ENCODE measurements at places on chromosomes 1 and 21.
A peak's percentile ranks its signal among the peaks of the same experiment; 100 is the strongest.

DNA sequence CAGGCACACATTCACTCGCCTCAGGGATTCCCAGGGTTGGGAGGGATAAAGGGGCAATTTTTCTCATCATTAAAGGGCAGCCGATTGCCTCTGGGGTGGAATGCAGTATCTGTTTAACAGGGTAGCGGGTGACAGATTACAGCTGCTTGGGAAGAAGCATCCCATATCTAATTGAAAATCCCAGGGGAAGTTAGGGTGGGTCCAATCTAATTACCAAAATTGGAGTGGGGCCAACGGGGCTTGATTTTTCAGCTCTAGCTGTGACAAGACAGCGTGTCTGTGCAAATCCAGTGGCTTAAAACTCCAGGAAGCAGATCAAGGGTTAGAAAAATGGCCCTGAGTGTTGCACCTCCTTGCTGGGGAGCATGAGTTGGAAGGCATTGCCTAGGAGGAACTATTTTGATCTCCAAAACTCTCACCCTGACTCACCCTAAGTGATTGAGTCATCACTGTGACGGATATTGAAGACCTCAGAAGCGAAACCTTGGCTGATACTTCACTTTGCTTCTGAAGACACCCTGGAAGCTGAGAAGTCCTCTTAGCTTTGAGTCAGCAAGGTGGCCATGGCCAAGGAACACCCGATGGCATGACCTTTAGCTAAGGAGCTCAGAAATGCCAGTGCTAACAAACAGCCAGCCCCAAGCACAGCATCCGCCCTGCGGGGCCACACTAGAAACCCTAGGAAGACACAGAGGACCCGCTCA is 46.0 kb downstream of the GRHL3 start:
- no peak for DNase-seq

DNA sequence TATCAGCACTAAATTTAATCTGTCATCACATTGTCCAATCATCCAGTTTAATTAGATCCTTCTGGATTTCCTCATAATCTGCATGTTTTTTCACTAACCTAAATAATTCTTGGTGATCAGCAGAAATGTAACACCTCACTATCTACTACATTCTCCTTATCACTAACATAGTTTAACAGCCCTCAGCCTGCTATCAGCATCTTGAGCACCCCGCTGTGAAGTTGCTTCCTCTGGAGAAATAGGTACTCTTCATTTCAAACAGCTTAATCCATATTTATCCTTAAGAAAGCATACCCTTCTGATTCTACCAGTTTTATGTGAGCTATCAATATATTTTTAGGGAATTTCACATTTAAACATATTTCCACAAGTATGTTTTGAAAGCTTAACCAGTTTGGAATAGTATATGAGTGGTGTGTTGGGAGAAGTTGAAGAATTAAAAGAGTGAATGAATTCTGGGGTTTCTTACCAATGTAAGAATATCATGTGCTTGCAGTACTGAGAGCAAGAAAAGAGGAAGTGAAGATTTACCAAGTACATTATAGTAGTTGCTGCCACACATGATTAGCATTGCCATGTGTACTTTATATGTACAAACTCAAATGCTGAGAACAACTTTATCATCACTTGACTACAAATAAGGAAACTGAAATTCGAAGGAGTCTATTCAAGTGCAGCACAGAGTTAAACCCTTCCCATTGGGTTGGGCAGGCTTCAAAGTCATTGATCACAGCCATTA is 771.1 kb upstream of the ADGRL4 start:
- peak; percentile 7 for DNase-seq

DNA sequence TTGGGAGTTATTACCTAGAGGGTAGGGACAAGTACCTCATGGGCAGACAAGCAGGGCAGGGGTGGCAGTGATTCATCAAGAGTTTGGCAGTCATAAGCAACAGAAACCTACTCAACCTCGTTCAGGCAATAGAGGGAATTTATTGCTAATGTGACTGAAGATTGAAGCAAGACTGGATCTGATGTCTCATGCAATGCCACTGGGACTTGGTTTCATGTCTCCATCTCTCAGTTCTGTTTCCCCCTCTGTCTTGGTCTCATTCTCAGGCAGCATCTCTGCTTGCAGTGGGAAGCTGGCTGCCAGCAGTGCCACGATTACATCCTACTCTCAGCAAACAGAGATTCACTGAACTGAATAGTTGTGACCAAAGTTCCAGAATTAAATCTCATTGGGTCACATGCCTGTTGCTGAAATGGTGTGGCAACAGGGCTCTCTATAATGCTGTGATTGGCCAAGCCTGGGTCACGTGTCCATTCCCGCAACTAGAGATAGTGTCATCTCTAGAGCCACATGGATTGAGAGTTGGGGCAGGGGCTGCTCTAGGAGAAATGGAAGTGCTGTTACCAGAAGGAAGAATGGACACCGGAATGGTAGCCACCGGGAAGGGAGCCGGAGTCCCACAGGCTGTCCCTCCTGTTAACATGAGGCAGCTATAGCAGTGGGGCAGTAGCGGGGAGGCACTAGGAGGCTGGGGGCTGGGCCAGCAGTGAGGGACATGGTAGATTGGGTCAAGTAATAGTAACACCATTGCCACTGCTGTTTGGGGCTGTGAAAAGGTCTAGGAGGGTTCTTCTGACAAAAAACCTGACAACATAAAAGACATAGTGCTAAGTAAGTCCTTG is 3.9 kb upstream of the CDC42 start:
- DNase-seq: no peak

GRCh38 chr1:206496131-206496793 is 11.1 kb upstream of the RASSF5 start:
- DNase-seq: no peak

- no peak for DNase-seq
Measured at GRCh38 chr1:51877434-51878307, 856 bp downstream of the NRDC start.

GRCh38 chr1:6269720-6270400 is 9.0 kb upstream of the GPR153 start:
- DNase-seq: no peak

- DNase-seq: no peak
Measured at GRCh38 chr21:38948377-38949069, 142.8 kb downstream of the ETS2 start.

DNA sequence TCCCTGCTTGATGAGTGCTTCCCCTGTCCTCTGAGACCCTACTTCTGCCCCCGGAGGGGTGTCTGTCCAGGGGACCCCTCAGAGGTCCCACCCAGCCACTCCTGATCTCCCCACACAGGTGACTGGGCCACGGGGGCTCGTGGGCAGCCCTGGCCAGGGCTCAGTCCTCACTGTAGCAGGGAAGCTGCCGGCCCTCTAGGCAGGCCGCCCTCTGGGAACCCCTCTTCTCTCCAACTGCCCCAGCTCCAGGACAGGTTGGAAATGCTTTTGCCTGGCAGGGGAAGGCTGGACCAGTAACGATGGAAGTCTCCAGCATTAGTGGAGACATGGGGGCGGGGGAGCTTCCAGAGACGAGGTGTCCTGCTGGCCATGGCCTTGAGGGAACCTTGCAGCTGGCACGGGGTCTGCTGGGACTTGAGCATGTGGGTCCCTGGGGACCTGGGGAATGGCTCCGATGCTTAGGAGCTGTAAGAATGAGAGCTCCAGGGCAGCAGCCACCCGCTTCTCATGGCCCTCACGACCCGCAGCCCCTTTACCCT is 3.1 kb upstream of the FNDC10 start:
- no peak for DNase-seq

DNA sequence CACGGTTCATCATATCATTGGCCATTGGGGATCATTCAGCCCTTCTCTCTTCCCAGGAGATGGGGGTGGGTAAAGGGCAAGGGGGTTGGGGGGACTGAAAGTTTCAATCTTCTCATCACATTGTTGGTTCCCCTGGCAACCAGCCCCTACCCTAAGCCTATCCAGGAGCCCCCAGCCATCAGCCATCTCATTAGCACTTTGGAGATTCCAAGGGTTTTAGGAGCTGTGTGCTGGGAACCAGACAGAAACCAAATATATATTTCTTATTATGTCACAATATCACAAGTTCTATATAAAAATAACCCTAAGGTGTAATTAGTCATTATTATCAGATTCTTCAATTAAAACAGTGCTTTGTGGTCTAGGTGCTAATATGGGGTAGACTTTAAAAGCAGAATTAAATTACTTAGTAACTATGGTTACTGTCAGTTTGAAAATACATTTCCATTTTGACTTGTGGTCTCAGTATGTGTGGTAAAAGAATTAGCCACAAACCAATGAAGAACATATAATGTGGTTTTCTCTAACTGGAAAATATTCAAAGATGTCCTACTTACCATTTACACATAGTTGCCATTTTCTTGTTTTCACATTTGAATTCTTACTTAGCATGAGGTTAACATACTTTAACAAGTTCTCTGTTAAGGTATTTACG is 28.1 kb downstream of the IL23R start:
- no peak for DNase-seq

GRCh38 chr1:205056188-205056611 is 13.2 kb downstream of the CNTN2 start:
- no peak for DNase-seq

DNA sequence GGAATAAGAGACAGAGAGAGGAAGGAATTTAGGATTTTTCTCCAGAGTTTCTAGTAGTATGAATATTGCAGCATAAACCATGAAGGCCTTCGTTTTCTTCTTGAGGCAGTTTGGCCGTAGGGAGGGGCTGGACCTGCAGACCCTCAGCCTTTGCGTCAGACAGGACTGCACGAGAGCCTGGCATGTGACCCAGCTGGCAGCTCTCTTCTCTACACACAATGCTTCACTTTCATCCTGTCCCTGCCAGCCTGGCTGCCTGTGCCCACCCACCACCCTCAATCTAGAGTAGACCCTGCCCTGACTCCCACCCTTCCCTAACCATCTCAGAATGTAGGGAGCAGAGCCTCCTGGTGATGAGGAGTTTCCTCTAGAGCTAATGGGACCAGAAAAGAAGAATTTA is 1.6 kb downstream of the CA14 start:
- DNase-seq: no peak

- no peak for DNase-seq
Measured at GRCh38 chr1:230148126-230148652, 81.2 kb downstream of the GALNT2 start.

DNA sequence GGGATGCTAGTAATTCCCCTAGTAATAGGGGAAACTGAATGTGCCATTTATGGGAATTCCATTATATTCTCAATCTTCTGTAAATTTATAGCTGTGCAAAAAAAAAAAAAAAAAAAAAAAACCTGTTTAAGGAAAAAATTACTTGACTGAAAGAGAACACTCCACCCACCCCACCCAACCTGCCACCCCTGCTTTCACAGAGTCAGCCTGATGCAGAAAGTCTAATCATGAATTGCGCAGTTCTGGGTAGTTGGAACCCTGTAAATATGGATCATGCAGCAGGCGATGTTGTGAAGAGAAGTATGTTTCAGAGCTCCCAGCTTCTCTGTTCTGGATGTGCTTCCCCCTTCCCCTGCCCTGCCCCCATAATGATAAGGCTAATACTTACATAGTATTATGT is 19.6 kb upstream of the LAMC2 start:
- DNase-seq: no peak

DNA sequence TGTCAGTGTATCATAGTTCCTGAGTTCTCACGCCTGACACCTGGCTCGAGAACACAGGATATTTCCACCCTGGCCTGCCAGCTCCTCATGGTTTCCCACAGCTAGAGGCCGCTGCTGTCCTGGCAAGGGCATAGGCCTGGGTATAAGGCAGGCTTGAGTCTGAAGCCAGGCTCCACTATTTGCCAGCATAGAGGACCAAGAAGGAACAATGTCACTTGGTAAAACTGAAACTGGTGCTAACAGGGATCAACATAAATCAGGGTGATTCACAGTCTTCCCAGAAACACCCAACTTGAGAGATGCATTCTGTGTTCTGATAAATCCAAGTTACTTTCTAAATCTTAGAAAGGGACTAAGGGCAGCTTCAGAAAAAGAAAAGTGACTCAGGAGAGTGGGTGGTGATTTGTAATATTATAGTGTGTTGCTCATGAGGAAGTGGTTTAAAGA is 6.9 kb upstream of the S100A2 start:
- peak; percentile 20 for DNase-seq

DNA sequence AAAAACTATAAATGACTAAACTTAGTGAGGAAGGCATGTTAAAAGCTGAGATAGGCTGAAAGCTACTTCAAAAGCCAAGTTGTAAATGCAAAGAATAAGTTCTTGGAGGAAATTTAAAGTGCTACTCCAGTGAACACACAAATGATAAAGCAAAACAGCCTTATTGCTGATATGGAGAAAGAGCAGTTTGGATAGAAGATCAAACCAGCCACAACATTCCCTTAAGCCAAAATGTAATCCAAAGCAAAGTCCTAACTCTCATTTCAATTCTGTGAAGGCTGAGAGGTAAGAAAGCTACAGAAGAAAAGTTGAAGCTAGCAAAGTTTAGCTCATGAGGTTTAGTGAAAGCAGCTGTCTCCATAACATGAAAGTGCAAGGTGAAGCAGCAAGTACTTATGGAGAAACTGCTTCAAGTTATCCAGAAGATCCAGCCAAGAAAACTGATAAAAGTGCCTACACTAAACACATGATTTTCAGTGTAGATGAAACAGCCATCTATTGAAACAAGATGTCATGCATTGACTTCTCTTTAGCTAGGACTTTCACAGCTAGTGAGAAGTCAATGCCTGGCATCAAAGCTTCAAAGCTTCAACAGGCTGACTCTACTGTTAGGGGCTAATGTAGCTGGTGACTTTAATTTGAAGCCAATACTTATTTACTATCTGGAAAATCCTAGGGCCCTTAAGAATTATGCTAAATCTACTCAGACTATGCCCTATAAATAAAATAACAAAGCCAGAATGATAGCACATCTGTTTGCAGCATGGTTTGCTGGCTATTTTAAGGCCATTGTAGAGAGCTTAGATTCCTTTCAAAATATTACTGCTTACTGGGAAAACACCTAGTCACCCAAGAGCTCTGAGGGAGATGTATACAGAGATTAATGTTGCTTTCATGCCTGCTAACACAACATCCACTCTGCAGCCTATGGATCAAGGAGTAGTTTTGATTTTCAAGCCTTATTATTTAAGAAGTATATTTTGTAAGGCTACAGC is 188.6 kb downstream of the EIF4G3 start:
- no peak for DNase-seq

GRCh38 chr1:218880484-218881060 is 293.1 kb upstream of the LYPLAL1 start:
- DNase-seq: no peak

- no peak for DNase-seq
Measured at GRCh38 chr1:174800216-174800851, 199.4 kb upstream of the CACYBP start.

All from KG1 (cell line).